ENCODE measurements at places on chromosomes 1 and 21.
A peak's percentile ranks its signal among the peaks of the same experiment; 100 is the strongest.

DNA sequence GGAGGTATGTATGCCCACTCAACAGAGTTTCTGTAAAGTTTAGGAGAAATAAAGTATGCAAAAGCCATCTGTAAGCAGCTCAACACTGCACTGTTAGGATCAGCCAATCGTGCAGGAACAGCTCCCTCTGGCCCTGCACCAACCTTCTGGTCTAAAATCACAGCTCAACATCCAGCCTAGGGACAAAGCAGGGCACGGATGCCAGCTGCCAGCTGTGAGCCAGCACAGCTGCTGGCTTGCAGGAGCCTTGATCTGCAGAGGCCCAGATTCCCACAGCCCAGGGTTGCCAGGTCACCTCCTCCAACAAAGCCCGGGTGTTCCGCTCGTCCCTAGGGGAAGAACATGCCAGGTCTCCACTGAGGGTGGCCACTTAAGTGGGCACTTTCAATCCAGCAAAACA is 8.6 kb downstream of the ACOT7 start:
- DNase-seq: no peak

DNA sequence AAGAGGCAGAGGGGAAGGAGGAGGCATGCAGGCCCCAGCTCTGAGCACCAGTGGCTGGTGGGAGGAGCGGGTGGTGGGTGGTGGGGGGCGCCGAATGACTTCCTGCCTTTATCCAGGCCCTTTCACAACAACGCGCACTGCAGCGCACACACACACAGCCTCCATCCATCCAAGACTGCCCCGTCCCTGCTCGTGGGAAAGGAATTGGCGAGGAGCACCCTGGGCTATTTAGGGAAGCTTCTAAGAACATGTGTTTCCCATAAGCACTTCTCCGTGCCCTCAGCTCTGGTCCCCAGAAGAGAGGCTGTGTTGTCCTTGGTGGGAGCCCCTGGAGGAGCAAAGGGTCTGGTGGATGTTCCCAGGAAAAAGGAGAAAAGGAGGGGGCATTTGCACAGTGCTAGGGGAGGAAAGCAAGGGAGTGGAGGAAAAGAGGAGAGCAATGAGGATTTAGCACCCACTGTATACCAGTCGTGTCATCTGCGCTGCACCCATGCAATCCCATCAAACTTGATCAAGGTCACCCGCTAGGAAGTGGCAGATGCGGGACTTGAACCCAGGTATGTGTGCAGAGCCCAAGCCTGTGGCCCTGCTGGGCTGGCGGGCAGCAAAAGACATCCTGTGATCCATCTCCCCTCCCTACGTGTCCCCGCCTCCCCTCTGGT is 28.1 kb downstream of the EPHA2 start:
- no peak for DNase-seq

- no peak for DNase-seq
These were observed 16.3 kb downstream of the TAL1 start for GRCh38 chr1:47215713-47216112.

DNA sequence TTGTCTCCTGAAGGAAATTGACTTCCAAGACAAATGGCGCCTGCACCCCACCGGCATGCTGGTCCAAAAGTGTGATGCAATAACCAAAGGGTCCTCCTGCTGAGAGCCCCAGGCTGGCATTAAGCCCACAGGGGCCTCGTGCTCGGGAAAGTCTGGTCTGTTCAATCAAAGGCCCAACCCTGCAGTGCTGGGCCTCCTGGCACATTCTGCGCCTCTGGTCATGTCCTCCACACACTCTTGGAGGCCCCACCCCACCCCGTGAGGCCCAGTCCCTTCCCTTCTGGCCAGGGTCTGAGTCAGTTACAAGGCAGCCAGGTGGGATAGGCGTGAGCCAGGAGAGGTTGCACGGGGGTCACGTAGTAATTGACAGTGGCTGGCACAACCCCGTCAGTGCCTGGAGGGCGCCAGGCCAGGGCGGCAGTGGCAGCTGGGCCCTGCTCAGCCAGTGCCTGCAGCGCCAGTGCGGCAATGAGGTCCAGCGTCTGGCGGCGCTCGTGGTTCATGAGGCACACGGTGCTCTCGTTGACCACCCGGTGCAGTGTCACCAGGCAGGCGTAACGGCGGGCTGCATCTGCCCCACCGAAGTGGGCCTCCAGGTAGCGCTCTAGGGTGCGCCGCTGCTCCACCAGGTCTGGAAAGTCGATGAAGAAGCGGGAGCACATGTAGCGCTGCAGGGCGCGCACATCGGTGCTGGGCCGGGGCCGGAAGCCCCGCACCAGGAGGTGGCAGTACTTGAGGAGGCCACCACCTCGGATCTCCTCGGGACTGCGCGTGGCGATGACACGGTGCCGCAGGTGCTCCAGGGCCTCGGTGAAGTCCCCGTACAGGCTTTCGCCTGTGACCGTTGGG is 6.8 kb downstream of the TENT5B start:
- DNase-seq: no peak

DNA sequence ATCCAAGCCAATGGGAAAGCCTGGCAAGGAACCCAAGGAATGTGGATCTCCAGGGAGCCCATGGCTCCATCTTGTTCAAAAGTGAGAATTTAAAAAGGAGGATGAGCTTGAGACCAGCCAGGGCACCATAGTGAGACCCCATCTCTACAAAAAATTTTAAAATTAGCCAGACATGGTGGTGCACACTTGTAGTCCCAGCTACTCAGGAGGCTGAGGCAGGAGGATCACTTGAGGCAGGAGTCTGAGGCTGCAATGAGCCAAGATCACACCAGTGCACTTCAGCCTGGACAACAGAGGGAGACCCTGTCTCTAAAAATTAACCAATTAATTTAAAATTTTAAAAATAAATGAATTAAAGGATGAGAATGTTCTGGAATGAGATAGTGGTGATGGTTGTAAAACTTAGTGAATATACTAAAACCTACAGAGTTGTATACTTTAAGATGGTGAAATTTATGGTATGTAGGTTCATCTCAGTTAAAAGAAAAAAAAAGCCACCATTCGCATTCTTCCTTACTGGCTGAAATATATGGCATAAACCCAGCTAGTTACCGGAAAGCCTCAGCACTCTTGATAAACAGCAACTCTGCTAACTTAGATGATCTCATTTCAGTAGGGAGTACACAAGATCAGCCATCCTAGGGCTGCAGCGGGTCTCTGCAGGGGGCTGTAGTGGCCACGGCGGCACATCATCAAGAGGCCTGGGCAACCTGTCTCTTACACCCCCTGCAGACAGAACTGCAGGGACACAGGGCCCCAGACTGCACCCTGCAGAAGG is 48.3 kb upstream of the H6PD start:
- DNase-seq: no peak

DNA sequence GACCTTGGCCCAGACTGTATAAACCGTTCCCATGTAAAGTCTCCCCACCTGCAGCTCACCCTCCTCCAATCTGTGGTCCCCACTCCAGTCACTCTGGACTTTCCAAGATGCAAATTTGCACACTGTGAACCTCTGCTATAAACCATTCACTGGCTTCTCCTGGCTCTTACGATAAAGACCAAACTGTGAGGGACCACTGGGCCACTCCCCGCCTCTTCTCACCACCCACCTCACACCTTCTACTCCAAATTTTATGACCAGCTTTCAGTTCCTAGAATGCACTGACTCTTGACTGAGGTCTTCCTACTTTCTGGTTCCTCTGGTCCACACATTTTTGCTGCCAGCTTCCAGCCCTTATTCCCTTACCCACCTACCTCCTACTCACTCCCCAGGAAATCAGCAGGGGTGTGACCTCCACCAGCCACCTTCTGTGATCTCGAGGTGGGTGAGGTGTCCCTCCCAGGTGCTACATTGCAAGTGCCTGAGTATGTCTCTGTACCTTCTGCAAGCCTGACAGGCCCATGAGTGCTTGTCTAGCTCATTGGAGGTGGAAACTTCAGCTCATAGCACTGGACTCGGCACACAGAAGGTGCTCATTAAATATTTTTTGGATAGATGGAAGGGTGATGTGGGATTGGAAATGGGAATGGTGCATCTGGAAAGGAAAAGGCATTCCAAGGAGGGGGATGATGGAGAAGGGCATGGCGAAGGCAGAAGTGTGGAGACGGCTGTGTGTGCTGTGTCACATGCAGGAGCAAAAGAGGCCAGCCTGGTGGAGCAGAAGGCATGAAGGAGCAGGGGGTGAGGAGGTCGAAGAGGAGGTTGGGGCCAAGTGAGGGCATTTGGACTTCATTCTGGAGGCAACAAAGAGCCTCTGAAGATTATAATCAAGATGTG is 15.6 kb upstream of the CSF1 start:
- no peak for DNase-seq

DNA sequence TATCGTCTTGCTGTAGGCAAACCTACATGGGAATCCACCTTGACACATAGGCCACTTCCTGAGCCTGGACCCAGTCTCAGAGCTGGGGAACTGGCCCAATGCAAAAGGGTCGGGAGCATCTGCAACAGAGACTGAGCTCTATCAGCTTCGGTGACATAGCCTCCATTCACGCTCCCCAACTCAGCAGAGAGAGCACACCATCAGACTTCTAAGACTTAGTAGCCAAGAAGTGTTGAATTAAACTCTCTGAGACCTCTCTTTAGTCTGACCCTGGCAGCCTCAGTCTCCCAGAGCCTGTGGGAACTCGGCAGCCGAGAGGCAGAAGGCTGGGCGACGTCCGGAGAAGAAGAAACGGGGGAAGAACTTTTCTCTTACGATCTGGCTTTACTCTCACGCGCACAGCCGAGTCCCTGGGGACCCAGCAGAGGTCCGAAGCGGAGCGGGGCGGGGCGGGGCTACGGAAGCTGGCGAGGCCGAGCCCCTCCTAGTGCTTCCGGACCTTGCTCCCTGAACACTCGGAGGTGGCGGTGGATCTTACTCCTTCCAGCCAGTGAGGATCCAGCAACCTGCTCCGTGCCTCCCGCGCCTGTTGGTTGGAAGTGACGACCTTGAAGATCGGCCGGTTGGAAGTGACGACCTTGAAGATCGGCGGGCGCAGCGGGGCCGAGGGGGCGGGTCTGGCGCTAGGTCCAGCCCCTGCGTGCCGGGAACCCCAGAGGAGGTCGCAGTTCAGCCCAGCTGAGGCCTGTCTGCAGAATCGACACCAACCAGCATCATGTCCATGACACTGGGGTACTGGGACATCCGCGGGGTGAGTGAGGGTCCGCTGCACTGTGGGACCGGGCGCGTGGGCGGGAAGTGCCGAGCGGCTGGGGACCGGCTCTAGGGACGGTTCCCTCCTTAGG is at the start of gene GSTM4:
GSTM4 (plus strand) TSS at position 485 of the 905 bp plus-strand sequence; CDS start at position 776, 291 bp downstream.
- peak; percentile 57 for DNase-seq

DNA sequence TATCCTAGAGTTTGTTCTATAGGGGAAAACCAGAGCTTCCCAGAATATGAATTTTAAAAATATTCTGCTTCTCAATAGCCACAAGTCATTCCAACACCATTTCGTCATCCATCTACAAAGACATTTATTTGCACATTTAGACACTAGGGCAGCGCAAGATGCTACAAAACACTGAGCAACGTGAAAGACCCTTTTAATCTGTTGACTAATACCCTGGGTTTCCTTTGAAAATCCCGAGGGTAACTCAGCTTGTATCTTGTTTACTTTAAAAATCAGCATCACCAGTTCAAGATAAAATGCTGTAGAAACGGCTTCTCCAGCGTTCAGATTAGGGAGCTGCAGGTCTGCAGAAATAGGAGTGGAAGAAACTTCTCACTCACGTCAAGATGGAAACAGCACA is 13.5 kb downstream of the PDPN start:
- DNase-seq: no peak

DNA sequence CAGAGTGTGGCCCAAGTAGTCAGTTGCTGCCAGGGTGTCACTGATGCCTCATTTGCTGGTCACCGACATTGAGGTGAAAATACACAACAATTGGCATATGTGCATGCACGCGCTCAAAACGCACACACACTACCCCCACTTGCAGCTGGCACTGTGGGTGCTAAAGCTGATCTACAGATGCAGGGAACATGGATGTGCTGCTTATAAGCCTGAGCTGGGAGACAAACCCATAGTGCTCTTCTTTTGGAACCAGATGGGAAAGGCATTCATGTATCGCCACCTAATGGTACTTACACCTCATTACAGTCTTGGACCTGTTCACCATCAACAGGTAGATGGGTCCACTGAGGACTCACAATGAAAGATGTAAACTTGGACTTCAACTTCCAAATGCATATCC is 70.3 kb upstream of the CAMK1G start:
- no peak for DNase-seq

DNA sequence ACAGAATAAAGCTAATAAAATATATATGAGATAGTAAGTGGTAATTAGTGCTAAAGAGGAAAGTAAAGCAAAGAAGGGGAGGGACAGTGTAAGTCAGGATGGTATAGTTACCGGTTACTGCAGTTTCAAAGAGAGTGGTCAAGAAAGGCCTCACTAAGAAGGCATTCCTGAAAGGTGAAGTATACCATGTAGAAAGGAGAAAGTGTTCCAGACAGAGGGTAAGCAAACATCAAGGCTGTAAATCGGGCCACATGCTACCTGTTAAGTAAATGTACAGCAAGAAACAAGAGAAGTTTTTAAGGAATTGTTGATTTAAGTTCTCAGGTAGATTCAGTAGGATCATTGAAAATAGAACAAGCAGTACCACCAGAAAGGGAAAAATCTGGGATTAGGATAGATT is 9.7 kb downstream of the DESI2 start:
- no peak for DNase-seq

GRCh38 chr1:91540910-91541309 is 40.3 kb downstream of the CDC7 start:
- DNase-seq: no peak

DNA sequence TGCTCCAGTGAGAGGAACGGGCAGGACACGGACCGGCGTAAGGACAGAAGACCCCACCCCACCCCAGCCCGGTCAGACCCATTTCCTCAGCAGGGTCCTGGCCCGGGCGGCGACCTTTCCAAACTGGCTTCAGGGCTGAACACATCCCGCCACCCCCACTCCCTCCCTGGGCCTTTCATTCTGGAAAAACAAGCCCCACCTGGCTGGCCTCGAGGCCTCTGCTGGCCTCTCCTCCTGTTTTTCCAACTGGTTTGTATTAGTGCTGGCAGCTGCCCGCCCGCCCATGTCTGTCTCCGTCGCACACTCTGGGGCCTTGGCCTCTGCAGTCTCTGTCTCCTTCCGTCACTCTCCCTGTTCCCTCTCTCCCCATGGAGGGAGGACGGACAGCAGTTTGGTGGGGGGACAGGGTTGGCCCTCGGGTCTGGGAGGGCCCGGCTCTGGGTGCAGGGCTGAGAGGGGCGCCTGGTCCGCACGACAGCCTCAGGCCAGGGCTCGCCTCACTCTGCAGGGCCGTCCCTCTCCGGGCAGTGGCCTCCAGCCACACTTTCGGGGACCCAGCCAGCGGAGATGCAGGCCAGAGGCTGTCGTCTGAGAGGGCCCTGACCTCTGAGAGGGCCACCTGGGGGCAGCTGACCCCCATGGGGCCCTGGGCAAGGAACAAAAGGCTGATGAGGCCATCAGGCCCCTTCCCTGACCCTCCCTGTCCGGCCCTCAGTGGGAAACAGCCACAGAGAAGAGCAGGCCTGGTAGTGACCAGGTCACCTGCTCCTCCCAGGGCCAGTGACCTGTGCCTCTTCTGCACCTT is 1.5 kb upstream of the MXRA8 start:
- no peak for DNase-seq
